Right ventricle myocardium inferior (tissue), 1 donor: ENCODE measurements at places on chromosomes 4 and X. TPM values are rescaled to one million over a fixed set of nuclear protein-coding genes. Genes with fewer than 3 reads are reported as not detected.

GRCh38 chrX:135421537-135421931 is 210 bp upstream of the SMIM10L2A start:
- peak; percentile 93 for DNase-seq

DNA sequence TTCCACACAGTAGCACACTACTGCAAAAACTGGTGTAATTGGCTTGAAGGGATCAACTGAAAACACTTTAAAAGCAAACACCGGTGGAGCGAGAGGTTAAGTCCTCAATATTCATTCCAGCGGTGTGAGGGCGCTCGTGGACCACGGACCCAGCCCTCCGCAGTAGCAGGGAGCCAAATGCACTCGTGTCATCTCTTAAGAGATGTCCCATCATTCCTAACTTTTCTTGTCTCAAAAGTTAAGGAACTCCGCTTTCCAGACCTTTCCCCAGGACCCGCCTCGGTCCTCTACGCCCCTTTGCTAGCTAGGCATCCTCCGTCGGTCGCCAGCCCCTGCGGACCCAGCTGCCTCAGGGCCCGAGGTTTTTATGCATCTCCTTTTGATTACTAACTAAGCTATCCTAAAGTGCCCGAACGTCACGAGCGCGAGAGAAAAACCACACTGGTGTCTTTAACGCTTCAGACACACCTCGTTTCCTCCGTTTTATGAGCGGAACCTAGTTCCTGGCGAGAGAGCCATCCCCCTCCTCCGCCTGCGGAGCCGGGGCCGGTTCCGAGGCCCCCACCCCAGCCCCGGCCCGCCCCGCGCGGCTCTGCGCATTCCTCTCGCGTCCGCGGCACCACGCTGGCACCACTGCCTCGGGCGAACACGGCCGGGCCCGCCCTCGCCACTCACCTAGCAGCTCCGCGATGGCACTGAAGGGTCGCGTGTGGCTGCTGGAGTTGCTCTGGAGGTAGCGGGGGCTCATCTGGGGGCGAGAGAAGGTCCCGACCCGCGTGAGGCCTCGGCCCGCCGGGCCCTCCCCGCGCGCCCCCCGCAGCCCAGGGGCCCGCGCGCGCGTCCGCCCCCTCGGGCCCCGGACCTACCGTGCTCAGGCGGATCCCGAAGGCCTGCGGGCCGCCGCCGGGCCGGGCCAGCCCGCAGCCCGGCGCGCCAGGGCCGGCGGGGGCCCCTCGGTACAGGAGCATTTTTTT is 723 bp downstream of the MORC4 start:
- DNase-seq, result no peak

DNA sequence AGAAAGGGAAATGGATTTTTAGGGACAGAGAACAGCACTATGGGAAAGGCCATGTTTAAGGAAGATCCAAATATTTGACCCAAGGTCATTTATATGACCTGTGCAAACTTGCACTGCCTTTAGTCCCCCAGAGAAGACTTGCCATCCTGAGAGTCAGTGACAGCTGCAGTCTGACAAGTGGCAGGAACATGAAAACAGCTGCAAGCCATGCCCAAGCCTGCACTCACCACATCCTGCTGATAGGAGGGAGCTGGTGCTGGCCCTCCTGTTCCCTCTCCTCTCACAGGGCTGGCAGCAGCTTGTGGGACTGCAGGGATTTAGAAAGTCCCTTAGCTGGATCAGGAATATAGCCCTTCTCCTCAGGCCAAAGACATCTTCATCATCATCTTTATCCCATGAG is 187.7 kb downstream of the RAP1GDS1 start:
- DNase-seq, result no peak

DNA sequence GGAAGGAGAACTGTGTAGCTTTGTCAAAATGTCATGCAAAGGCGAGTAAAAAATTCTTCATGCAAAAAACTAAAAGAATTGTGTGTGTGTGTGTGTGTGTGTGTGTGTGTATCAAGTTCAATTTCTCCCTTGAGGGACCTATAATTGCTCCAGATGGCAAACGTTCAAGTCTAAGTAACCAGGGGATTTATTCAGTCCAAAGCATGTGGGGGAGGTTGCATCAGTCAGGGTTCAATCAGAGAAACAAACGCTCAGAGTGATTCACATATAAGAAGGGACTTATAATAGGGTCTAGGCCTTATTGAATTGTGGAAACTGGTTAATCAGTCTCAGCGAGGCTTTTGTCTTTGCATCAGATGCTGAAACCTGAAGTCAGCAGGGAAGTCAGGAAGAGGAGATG is 5.0 kb downstream of the DCAF8L1 start:
- no peak for DNase-seq

DNA sequence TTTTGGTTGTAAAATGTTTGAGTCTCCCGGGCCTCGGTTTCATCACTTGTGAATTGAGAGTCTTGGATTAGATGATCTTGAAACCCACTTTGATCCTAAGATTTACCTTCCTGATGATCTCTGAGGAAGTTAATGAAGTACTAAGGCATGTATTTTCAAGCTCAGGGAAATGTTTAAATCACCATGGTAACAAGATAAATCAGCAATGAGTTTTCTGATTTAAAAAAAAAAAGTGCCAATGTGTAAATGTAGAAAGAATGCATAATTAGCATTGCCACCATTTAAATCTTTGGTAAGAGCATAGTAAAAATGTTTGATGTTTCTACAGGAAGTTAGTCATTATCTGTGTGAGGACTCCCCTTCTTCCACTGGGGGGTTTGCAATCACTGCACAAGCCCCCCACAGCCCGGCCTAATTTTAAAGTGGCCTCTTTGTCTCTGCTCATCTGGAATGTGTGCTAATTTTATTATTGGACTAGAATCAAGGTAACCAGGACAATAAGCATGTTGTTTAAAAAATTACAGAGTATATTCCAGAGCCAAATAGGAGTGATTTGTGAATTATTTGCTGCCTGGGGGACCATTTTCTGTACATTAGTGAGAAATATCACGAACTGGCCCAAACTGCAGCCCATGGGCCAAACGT is 93.6 kb downstream of the SLC34A2 start:
- no peak for DNase-seq

The NR3C2 gene
- 23.6 TPM for total RNA-seq

The GAGE13 gene
- total RNA-seq, result not detected
